ENCODE measurements at places on chromosomes 13 and 19.

DNA sequence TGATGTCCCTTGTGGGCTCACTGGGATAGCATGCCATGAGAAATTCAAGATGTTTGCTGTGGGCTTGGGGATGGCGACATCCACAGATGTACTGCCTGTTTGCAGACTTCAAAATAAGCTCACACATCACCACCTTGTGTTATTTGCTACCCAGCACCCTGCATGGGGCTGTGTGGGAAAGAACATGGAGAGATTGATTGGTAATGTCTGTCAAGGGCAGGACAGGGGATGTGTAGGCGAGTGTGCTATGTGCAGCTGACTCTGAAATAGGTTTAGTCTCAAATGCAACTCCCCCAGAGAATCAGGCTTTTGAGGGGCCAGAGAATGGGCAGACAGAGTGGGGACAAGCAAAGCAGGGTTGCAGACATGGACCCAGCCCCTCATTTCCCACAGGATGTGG, 24.7 kb downstream of the PNPLA6 start:
- DNase-seq = no peak

DNA sequence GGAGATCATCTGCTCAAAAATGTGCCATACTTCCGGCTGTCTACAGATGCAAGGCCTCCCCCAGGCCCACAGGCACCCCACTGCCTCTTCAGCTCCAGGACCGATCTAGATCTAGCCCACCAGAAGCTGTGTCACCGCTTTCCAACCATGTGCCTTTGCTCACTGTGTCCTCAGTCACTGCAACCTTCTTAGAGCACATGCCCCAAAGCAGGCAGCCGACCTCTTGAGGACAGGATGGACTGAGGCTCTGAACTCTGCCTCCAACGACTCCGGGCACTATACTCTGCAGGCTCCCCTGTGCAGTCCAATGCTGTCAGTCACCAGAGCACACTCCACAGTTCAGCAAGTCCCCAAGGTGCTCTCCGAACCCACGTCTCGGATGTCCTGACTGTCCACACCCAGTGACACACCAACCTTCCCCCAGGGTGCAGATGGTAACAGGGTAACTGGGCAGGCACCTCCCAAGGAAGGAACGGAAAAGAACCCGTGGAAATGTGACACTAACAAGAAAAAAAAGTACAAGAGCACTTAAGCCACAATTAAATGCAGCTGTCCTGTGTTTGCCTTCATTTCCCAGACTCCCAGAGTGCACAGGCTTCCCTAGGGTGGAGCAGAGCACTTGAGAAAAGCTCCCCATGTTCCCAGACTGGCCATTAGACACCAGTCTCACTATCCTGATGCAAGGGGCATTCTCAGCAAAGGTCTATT, 4.8 kb downstream of the STK24 start:
- peak; percentile 93 for DNase-seq

- peak; percentile 38 for DNase-seq
Observed at GRCh38 chr13:23707674-23708073, 137.5 kb downstream of the TNFRSF19 start.

- DNase-seq = no peak
Observed at GRCh38 chr19:494171-495080, 1.9 kb upstream of the MADCAM1 start.

- DNase-seq = no peak
Observed at GRCh38 chr13:97107815-97108529, 113.7 kb upstream of the OXGR1 start.

All from NCI-H69 (cell line).